ENCODE measurements at places on chromosomes 12 and 14. TPM values are rescaled to one million over a fixed set of nuclear protein-coding genes. Genes with fewer than 3 reads are reported as not detected.
A peak's percentile ranks its signal among the peaks of the same experiment; 100 is the strongest.

DNA sequence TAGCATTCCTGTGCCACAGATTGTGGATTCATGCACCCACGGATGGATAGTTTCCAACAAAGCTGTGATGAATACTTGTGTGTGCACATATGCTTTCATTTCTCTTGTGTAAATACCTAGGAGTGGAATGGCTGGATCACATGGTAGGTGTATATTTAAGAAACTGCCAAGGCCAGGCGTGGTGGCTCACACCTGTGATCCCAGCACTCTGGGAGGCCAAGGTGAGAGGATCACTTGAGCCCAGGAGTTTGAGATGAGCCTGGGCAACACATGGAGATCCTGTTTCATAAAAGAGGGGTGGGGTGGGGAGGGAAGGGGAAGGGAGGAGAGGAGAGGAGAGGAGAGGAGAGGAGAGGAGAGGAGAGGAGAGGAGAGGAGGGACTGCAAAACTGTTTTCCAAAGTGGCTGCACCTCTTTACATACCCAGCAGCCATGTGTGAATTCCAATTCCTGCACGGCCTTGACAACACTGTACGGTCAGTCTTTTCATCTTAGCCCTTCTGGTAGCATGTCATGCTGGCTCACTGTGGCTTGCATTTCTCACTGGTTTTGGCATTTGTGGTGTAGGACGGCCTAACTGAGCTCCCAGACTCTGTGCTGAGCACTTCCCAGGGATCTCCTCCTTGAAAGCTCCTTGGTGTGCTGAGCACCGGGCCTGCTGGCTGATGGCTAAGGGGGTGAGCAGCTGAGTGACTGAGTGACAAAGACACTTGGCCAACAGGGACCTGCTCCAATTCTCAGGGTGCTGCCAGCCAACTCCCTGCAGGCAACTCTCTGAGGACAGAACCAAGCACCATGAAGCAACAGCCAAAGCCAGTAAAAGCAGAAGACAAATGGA is 27.9 kb downstream of the SYNE3 start:
- peaks cover 10% of the 10 kb centered on the region for H3K36me3 ChIP-seq
- H3K4me1 ChIP-seq, result peaks cover 34% of the 10 kb centered on the region
- no peak for DNase-seq

- H3K27me3 ChIP-seq, result no peaks in the 10 kb centered on the region
- no peak for DNase-seq
- no peak overlapping the region for H3K4me3 ChIP-seq
- peaks cover 5% of the 10 kb centered on the region for H3K36me3 ChIP-seq
Observed at GRCh38 chr12:14930299-14930698, 8.0 kb downstream of the ERP27 start.

DNA sequence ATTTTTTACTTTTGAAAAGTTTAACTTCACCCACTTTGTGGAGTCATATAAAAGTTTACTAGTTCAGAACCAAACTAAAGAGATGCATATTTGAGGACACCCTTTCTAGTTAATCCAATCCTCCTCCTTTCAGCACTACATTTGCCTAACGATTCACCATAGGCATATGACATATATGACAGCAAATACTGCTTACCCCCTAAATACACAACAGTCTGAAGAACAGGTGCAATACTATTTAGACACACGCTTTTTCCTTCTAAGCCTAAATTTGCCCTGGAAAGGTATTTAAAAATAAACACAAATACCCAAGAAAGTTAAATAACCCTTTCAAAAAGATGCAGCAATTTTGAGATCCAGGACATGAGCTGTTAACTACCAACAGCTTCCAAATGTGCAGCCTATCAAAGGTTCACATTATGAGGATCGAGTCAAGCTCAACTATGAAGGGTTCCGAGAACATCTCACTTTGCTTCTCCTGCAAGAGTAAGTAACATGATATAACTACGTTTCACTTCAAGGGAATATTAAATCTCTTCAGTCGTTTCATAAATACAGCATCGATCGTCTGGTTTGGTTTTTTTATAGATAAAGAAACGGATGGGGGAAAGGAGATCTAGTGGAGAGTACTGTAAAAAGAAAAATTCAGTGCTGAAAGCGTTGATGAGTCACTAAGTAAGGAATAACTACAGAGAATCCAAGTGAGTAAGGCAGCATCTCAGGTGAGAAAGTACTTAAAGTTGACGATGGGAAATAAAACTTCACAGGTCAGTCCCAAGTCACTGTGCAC is 677 bp upstream of the AP4S1 start:
- peak overlapping the region; percentile 79 for H3K27ac ChIP-seq
- no peaks in the 10 kb centered on the region for H3K27me3 ChIP-seq
- DNase-seq, result no peak

DNA sequence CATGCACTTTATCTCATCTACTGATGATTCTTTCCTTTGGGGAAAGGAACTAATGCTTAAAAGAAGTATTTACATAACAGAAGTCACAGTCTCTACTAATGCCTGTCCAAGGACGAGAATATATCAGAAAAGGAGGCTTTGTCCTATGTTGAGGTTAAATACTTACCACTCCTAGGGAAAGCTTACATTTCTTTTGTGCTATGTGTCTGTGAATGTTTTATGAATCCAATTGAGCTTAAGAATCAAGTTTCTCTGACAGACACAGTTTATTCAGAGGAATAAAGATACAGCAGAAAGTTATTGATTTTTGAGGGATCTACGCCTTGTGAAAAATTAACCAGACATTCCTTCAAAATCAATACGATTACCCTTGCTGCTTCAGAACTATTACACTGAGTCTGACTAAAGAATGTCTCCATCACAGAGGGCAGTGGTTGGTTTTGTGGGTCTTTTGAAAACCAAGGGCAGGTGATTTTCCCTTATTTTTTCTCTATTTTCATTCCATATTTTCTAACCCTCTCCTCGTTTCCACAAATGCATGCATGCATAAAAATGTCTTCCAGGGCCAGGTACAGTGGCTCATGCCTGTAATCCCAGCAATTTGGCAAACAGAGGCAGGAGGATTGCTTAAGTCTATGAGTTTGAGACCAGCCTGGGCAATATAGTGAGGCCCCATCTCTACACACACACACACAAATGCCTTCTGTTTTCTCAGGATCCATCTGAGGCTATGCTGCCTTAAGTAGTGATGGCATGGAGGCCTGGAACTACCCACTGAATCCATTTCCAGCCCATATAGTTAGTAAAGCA is 1095.1 kb downstream of the GALC start:
- no peaks in the 10 kb centered on the region for H3K36me3 ChIP-seq
- H3K4me3 ChIP-seq, result no peak overlapping the region
- no peak overlapping the region for H3K27ac ChIP-seq
- no peaks in the 10 kb centered on the region for H3K4me1 ChIP-seq
- H3K27me3 ChIP-seq, result no peaks in the 10 kb centered on the region

The SDS gene
- not detected for total RNA-seq

The LLPH gene
- 34.9 TPM for total RNA-seq

DNA sequence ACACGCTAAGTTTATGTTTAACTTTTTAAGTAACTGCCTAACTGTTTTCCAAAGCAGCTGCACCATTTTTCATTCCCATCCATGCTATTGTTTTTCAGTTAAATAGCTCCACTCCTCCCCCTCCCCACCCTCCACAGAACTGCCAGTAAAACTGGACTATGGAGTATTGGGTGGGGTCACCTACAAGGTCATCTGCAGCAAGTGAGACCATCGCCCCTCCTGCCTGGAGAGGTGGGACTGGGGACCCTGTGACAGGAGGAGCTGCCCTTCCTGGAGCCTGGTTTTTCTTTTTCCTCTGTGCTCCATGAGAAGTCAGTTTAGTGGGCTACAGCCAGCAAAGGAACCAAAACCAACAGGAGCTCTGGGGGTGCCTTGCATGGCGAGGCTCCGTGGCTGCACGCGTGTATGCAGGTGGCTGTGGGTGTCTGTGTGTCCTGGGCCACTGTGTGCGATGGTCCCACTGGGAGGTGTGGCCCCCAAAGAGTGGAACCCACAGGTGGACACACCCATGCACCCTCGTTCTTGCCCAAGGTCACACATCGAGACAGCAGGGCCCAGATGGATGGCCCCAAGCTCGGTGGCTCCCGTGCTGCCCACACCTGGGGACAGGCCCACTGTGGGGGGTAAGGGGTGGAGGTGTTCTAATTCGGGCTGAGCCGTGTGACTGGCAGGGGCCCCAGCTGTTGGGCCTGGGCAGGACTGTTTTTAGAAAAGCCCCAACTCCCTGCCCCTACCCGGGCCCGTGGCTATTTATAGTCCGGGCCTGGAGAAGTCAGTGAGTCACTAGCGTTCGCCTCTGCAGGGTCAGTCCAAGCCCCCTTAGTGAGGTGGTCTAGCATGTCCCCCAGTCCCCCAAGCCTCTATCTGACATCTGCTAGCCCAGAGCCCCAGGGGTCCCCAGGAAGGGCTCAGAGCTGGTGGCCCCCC is 2.3 kb upstream of the ADSS1 start:
- no peaks in the 10 kb centered on the region for H3K36me3 ChIP-seq
- no peak overlapping the region for H3K4me3 ChIP-seq
- DNase-seq, result no peak
- peaks cover 3% of the 10 kb centered on the region for H3K4me1 ChIP-seq
- no peaks in the 10 kb centered on the region for H3K27me3 ChIP-seq

GRCh38 chr14:73168691-73169090 is 32.4 kb downstream of the PSEN1 start:
- no peak overlapping the region for H3K4me3 ChIP-seq
- H3K27ac ChIP-seq, result no peak overlapping the region
- H3K27me3 ChIP-seq, result no peaks in the 10 kb centered on the region
- peaks cover 26% of the 10 kb centered on the region for H3K36me3 ChIP-seq
- DNase-seq, result no peak

The ZNF10 gene
- 3.9 TPM for total RNA-seq

GRCh38 chr14:89757313-89757939 is 197.1 kb downstream of the EFCAB11 start:
- H3K27ac ChIP-seq, result no peak overlapping the region
- peaks cover 12% of the 10 kb centered on the region for H3K4me1 ChIP-seq
- no peak overlapping the region for H3K4me3 ChIP-seq

GRCh38 chr12:59007620-59008019 is 87.3 kb upstream of the LRIG3 start:
- no peaks in the 10 kb centered on the region for H3K36me3 ChIP-seq
- H3K27ac ChIP-seq, result no peak overlapping the region
- no peak for DNase-seq
- H3K4me1 ChIP-seq, result no peaks in the 10 kb centered on the region
- H3K4me3 ChIP-seq, result no peak overlapping the region

The POTEM gene
- total RNA-seq, result not detected

All from natural killer cell treated with Interleukin-12 subunit alpha and Interleukin-12 subunit beta and Interleukin-15 and Interleukin-18, amount 100 ng/mL, for 72 hours (primary cell).